ENCODE measurements at places on chromosomes 4 and X.
A peak's percentile ranks its signal among the peaks of the same experiment; 100 is the strongest.

DNA sequence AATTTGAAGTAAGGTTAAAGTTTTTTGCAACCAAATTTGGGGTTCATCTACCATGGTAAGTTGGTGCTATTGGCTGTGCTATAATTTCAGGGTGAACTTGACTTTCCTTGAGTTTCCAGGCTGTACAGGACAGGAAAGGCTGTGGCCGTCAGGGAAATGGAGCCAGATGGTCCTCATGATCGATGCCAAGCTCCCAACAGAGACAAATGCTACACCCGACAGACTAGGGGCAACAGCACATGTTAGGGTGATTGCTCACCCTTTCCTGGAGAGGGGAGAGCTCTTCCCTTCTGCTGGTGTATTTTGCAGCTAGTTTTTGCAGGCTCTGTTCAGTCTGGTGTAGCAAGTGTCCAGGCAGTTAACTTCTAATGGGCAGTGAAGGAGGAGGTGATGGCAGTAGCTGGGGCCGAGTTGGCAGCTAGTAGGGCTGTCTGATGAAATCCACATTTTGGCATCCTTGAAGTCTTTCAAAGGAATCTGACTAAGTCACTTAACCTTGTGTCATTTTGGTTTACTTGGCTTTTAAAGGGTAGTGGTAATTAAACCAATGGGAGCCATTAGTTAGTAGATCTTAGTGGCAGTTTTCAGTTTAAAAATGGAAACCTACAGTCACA lies 47.8 kb downstream of the GAB1 start:
- H3K27ac ChIP-seq: peak overlapping the region; percentile 42
- H3K27me3 ChIP-seq: no peaks in the 10 kb centered on the region
- H3K4me3 ChIP-seq: peak overlapping the region; percentile 11
- H3K4me1 ChIP-seq: peaks cover 48% of the 10 kb centered on the region

GRCh38 chrX:55841962-55842752 lies 124.6 kb downstream of the RRAGB start:
- H3K4me3 ChIP-seq: no peak overlapping the region
- H3K36me3 ChIP-seq: no peaks in the 10 kb centered on the region
- H3K27me3 ChIP-seq: no peaks in the 10 kb centered on the region
- no peak overlapping the region for H3K27ac ChIP-seq
- H3K4me1 ChIP-seq: peaks cover 7% of the 10 kb centered on the region

DNA sequence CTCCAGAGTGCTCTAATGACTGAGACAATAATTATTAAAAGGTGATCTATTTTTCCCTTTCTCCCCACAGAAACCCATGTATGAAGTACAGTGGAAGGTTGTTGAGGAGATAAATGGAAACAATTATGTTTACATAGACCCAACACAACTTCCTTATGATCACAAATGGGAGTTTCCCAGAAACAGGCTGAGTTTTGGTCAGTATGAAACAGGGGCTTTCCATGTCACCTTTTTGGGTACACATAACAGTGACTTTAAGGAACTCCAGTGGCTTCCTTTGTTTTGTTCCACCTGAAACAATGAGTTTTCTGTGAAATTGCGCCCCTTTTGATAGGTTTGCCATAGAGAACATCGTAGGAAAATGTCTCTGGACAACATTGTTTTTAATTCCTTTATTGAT lies 69.6 kb downstream of the KIT start:
- H3K4me3 ChIP-seq: no peak overlapping the region
- no peak for DNase-seq
- H3K27ac ChIP-seq: no peak overlapping the region
- H3K27me3 ChIP-seq: no peaks in the 10 kb centered on the region
- H3K36me3 ChIP-seq: no peaks in the 10 kb centered on the region

GRCh38 chr4:2432991-2433530 lies 14.3 kb downstream of the CFAP99 start:
- H3K36me3 ChIP-seq: no peaks in the 10 kb centered on the region
- H3K4me3 ChIP-seq: no peak overlapping the region
- H3K4me1 ChIP-seq: peaks cover 2% of the 10 kb centered on the region
- H3K27ac ChIP-seq: no peak overlapping the region

DNA sequence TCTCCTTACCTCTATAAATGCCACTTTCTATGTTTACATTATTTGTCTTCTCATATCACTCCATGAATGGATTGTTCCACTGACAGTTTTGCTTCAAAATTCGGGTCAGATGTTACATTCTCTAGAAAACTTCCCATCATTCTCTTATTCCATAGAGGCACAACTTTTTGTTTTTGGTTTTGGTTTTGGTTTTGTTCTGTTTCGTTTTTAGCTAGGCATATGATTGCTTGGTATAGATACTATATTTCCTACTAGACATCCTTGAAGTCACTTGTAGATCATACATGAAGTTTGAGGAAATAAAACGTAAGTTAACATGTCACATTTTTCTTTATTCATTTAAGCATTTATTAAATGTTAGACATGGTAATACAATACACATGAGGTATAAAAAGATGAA lies 961.0 kb downstream of the PCDH18 start:
- H3K27ac ChIP-seq: no peak overlapping the region
- H3K27me3 ChIP-seq: no peaks in the 10 kb centered on the region
- H3K4me1 ChIP-seq: no peaks in the 10 kb centered on the region
- no peak for DNase-seq

GRCh38 chr4:106358899-106359298 lies 9.7 kb downstream of the GIMD1 start:
- peaks cover 1% of the 10 kb centered on the region for H3K27me3 ChIP-seq
- DNase-seq: no peak
- H3K27ac ChIP-seq: no peak overlapping the region
- H3K4me3 ChIP-seq: no peak overlapping the region
- H3K4me1 ChIP-seq: peaks cover 1% of the 10 kb centered on the region
- H3K36me3 ChIP-seq: no peaks in the 10 kb centered on the region
